Progenitor cell of endocrine pancreas (in vitro differentiated cells): ENCODE measurements at places on chromosomes 6 and 20. TPM values are rescaled to one million over a fixed set of nuclear protein-coding genes. Genes with fewer than 3 reads are reported as not detected.

- no peak for DNase-seq
These were observed 15.1 kb upstream of the CCDC170 start for GRCh38 chr6:151478670-151479069.

DNA sequence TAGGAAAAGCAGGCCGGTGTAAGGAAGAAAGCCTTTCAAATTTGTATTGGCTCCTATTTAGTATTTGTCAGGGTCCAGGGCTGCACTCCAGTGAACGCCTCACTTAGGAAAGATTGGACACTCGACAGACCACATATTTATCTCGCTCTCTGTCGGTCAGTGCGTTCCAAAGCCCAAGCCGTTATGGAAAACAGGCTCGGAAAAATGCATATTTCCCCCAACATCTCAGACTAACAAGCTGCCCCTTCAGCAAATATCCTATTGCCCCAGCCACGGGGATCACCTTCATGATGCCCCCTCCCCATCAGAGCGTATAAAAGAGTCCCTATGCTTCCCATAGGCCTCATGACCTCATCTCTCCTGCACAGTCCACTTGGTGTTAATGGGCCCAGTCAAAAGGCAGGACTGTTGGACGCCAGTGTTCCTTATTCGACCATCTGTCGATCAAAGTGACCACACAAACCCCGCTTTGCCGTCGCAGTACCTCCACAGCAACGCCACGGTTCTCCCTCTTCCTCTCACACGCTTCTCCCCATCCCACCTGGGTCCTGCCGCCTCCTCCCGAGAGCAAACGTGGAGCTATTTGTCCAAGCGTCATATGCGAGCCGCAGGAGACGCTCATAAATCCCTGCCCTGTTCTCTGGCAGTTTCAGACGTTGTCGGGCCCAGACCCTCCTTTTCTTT lies 63.3 kb downstream of the NPEPL1 start:
- no peak for DNase-seq

- DNase-seq: no peak
These were observed 309.2 kb upstream of the SPTLC3 start for GRCh38 chr20:12699374-12700228.

DNA sequence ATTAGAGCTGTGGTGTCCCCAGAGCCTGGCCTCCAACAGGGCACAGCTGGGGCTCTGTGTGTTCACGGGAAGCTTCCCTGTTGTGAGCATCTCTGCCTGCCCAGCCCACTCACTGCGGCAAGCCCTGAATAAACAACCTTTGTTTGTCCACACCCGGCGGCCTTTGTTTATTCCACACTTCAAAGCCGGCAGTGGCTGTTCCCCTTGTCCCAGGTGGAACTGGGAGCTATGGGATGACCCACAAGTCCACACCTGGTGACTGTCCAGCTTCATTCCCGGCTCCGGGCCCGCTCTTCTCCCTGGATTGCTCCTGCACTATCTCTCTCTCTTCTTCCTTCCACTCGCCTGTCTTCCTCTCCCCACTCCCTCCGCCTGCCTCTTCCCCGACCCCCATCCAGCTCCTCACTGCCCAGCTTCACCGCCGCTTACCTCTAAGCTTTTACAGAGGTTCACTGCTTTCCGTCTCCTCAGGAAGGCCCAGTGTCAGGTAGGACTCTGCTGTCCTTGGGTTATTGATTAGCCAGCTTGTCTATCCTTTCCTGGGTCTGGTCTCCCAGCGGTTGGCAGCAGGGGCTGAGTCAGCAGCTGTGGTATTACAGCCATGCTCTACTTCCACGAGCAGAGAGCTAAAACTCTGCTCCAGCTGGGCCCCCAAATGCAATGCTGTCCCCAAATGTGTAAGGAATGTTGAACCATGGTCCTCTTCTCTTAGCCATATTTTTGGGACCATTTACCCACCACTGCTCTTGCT lies 17.8 kb downstream of the DACT2 start:
- no peak for DNase-seq

DNA sequence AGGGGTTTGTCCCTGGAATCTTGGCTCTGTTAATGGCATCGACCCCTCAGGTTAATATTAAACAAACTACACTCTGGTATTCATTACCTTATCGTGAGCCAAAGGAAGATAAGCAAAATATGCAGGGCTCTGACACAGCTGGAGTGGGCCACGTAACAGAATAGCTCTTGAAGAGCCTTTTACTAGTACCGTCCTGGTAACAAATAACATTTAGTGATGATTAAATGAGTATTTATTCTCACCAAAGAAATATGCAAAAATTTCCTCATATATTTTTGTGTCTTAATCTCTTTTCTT lies 20.1 kb upstream of the UTRN start:
- no peak for DNase-seq

GRCh38 chr20:18191306-18191705 lies 53.6 kb downstream of the KAT14 start:
- no peak for DNase-seq

GRCh38 chr20:35467339-35468224 lies 12.2 kb downstream of the CEP250 start:
- DNase-seq: no peak

GRCh38 chr6:128710315-128710714 lies 172.6 kb upstream of the LAMA2 start:
- DNase-seq: no peak

GRCh38 chr6:161536224-161536630 lies 262.4 kb upstream of the AGPAT4 start:
- no peak for DNase-seq

DNA sequence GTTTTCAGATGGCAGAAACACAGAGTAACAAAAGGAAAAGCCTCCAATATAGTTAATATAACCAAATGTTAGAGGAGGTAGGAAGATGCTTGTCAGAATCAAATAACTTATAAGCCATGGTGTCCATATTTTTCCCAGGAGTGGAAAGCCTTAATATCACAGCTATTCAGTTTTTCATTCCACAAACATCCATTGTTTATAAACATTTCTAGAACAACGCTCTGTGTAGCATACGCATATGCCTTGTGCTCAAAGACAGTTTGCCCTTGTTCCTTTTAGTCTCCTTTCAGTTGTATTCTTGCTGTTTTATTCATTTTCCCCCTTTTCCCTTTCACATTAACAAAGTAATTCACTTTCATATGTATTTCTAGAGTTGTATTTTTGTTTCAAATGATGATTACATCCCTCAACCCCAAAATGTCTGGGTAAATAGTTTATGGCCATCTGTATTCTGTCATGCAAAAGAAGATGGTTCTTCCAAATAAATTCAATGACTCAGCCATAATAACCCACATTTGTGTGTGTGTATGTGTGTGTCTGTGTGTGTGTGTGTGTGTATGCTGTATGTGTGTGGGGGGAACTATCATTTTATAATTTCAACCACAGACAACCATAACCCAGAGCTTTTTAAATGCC lies 455.7 kb upstream of the SOX4 start:
- no peak for DNase-seq

The PSORS1C1 gene
- total RNA-seq: not detected in 2 replicates

The CGA gene
- total RNA-seq: 5.5 and 7.1 TPM in 2 replicates

The SOBP gene
- total RNA-seq: 15.4 and 17.0 TPM in 2 replicates

The C6orf163 gene
- 5.7 and 7.1 TPM in 2 replicates for total RNA-seq

The TFAP2D gene
- total RNA-seq: not detected in 2 replicates

The C6orf58 gene
- total RNA-seq: not detected in 2 replicates

The BACH2 gene
- total RNA-seq: 11.2 and 12.3 TPM in 2 replicates

The PTCHD4 gene
- total RNA-seq: 2.7 and 4.8 TPM in 2 replicates

The SYCP2L gene
- 11.8 and 16.8 TPM in 2 replicates for total RNA-seq

The ZSCAN23 gene
- 21.4 and 22.6 TPM in 2 replicates for total RNA-seq
